Central memory CD8-positive, alpha-beta T cell (primary cell): ENCODE measurements at places on chromosomes 5 and 9.

- DNase-seq: no peak
These were observed 2.2 kb downstream of the GAS1 start for GRCh38 chr9:86944796-86945727.

DNA sequence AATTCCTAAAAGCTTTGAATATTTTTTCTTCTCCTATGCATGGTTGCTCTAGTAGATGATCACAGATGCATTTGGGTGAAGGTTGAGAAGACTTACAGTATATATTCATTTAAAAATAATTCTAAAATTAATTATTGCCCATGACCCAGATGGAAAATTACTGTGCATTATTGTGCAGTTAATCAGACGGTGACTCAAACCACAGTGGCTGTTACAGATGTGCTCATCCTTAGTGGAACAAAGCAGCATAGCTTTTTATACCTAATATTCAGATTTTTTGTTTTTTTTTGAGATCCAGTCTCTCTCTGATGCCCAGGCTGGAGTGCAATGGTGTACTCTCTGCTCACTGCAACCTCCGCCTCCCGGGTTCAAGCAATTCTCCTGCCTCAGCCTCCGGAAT lies 10.7 kb downstream of the OR2V1 start:
- DNase-seq: no peak

GRCh38 chr9:137611623-137612609 lies 6.4 kb downstream of the ARRDC1 start:
- DNase-seq: no peak

DNA sequence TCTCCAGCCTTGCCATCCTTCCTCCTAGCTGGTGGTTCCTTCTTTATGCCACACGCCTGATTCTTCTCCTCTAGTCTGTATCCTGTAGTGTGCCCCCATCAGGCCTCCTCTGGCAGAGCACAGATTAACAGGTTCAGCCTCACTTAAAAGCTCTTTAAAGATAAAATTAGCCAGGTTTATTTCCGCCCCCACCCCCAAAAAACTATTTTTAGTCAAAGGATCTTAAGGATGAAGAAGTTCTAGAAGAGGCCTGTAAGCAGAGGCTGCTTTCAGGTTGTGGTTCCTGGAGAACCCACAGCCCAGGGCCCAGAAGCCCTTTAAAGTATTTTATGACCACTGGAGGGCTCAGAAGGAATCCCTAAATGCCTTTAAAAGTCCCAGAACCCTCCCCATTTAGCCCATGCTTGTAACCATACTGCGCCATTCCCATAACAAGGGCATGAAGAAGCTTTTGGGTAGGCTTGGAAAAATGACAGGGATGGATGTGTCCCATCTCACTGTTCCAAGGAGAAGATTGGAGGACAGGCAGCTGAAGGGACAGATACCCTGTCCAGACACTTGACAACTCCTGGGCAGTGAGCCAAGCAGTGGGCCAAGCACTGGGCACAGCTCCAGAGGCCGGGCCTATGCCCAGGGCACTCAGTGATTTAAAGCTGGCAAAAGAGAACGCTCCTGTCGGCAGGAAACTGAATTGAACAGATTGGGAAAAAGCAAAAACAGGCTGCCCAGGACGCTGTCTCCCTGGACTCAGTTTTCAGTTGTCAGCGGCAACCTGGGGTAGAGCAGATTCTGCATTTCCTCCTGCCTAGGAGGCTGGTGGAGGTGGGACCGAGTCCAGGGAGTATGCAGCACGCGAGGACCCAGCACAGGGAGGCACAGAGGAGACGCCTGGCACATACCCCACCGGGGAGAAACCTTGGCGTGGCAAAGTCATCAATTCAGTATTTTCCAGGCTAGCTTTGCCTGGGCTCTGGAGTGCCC lies 106.3 kb upstream of the SSBP2 start:
- no peak for DNase-seq

DNA sequence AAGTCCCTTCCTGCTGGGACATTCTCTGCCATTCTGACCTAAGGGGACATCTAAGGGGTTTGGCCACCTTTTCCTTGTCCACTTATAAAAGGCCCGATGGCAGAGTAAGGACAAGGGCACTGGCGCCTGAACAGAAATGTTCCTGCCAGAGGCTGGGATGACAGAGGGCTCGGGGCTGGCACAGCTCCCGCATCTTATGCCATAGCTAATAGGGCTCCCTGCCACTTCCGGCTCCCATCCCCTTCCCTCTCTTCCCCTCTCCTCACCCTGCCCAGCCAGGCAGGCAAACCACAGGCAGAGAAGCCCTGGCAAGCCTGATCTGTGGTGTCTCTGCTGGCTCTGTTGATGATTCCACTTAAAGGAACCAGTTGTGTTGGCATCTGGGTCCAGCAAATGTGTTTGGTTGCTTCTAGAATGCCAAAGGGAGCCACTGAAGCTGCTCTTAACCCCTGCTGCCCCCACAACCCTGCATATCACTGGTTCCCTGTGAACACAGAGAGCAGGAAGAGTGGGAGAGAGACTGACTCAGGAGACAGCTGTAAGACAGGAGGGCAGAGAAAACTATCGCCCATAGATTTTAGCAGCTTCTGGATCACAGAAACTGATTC lies 18.4 kb upstream of the ADRA1B start:
- no peak for DNase-seq

- DNase-seq: no peak
These were observed 184.5 kb downstream of the TRIO start for GRCh38 chr5:14327624-14328023.

DNA sequence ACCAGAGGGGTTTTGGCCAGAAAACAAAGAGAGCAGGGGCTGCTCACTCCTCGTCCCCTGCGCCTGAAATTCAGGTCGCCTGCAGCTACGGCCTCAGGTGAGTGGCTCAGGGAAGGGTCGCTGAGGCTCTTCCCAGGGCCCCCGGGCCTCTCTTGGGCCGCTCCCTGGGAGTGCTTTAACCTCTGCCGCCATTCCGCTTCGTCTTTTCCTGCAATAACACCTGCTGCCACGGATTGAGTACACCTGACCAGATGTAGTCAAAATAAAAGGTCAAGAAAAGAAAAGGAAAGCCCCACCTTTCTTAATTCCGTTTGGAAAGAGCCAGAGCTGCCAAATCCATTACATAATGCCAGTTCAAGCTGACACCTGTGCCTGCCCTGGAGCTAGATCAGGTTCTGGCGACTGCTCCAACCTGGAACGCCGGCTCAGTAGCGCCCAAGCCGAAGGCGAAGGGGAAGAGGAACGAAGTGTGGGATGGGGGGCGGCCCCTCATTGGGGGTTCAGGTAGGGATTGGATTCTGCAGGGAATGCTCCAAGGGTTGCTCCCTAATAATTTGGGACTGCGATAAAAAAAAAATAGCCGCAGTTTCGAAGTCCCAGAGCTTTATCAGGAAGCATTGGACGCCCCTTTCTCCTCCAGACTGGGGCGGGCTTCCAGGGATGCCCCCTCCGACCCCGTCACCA lies 193.9 kb downstream of the MEF2C start:
- no peak for DNase-seq

DNA sequence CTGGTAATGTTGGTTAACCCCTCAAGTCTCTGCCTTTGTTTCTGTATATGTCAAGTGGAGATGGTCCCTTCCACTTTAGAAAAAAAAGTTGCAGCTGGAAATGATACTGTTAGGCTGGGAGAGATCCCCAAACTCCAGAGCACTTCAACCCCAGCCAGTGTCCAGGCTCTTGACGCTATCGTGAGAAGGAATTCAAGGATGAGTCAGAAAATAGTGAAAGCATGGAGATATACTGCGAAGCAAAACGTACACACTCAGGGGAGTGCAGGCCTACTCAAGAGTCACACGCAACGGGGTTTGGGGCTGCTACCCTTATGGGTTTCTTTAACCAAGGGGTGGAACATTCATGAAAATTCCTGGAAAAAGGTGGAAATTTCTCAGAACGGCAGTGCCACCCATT lies 24.9 kb downstream of the KCNV2 start:
- no peak for DNase-seq

DNA sequence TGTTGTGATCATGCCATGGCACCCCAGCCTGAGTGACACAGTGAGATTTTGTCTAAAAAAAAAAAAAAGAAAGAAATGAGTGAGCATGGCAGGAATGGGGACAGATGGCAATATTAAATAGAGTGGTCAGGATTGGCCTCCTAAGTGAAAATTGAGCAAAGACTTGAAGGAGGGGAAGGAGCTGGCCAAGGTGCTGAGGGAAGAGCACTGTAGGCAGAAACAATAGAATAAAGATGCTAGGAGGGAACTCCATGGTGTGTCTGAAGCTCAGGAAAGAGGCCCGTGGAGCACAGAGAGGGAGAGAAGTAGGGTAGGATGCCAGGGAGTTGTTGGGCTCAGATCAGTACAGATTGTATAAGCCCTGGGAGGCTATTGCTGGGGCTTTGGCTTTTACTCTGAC lies 64.4 kb upstream of the PCAT7 start:
- no peak for DNase-seq

GRCh38 chr5:56298336-56299090 lies 65.4 kb upstream of the ANKRD55 start:
- no peak for DNase-seq

DNA sequence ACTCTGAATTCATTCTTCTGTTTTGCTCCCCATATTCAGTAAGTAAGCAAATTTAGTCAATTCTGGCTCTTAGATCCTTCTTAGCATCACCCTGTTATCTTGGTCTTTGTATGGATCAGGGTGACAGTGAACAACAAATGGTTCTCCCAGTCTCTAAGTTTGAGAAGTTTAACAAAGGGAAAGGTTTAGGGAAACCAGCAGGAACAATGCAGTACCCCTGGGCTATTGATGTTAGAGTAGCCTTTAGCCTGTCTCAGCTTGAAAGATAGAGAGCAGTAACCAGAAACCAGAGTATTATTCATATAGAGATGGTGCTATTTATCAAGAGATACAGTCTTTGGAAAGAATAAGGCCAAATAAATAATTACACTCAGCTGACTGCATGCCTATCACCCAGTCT lies 241.8 kb downstream of the CDH12 start:
- no peak for DNase-seq

DNA sequence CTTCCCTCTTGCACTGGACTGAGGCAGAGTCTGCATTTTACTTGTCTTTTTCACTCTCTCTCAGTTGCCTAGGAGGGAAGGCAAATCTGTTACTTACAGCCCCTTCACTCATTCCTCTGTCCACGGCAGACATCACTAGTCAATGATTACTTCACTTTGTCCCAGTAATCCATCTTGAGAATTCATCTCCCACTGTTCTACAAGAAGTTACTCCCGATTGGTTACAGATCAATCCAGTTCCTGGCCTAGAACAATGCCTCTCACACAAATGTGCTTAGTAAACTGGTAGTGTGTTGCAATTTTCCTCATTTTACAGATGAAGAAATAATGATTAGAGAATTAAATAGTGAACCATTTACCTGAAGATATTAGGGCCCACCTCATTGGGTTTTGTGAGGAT lies 49.7 kb upstream of the SPATA31D4 start:
- no peak for DNase-seq

- no peak for DNase-seq
These were observed 13.3 kb downstream of the SPATA9 start for GRCh38 chr5:95669540-95669939.

DNA sequence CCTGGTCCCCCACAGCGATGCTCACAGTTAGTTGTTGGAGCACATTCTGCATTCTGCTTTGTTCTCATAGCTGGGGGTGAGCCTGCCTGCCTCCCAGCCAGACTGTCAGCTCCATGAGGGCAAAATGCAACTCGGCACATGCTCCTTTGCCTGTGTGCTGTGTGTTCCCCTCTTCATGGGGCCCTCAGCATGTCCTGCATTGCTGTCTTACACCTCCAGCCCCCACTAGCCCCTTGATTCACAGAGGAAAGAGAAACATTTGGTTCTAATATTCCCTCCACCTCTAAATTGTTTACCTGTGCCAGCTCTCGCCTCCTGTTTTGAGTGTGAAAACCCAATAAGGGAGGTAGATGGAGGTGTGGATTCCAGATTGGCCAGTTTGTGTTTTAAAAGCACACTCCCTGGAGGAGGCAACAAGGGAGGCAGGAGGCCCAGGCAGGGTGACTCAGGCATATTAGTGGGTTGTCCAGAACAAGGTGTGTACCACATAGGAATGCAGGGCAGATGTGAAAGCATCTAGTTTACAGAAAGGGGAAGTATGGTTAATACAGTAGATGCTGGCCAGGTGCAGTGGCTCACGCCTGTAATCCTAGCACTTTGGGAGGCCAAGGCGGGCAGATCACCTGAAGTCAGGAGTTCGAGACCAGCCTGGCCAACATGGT lies 224.6 kb downstream of the AGTPBP1 start:
- no peak for DNase-seq

- DNase-seq: no peak
These were observed 18.9 kb downstream of the CCDC187 start for GRCh38 chr9:136284951-136285350.

DNA sequence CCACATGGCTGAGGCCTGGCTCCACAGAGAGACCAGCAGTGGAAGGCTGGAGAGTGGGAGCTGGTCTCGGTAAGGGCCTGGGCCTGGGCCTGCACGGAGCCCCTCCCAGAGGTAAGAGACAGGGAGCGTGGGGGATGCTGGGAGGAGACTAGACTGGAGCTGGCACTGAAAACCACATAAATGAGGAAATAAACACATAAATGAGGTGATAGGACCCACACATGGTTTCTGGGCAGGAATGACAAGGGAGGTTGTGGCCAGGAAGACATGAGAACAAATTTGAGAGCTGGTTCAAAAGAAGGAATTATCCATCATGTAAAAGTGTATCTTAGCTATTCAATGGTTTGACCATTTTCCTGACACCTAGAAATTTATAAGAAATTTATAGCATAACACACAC lies 451.7 kb upstream of the DAP start:
- no peak for DNase-seq

DNA sequence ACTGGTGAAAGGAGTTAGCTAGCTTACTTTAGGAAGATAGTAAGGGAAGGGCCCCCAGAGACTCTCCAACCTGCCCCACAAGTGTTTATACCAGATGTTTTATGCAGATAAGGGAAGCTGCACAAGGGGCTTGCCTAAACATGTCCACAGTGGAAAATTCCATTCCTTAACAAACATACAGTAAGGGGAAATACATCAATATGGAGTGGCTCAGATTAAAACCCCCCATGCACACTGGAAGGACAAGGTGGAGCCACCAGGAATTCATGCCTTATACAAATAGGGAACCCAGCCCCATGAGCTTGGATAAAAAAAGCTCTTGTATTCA lies 106.3 kb upstream of the GPBP1 start:
- DNase-seq: no peak

GRCh38 chr5:74251141-74252035 lies 389.1 kb downstream of the ENC1 start:
- no peak for DNase-seq

DNA sequence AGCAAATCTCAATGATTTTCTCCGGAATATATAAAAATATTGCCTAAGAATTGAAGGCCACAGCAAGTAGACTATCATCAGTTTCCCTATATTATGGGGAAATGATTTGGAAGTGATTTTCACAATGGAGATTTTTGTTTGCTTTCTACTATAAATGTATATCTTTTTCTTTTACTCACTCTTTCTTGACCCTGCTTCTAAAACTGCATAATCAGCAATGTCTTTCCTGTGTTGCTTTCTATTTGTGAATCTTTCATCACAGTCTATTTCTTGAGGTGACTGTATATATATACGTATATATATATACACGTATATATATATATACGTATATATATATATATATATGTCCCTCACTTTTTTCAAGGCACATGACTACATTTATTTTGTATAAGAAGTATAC lies 622.6 kb downstream of the DTWD2 start:
- no peak for DNase-seq

GRCh38 chr9:137918331-137919094 lies 40.9 kb downstream of the CACNA1B start:
- DNase-seq: no peak
